ENCODE measurements at places on chromosomes 4 and X. TPM values are rescaled to one million over a fixed set of nuclear protein-coding genes. Genes with fewer than 3 reads are reported as not detected.
A peak's percentile ranks its signal among the peaks of the same experiment; 100 is the strongest.

DNA sequence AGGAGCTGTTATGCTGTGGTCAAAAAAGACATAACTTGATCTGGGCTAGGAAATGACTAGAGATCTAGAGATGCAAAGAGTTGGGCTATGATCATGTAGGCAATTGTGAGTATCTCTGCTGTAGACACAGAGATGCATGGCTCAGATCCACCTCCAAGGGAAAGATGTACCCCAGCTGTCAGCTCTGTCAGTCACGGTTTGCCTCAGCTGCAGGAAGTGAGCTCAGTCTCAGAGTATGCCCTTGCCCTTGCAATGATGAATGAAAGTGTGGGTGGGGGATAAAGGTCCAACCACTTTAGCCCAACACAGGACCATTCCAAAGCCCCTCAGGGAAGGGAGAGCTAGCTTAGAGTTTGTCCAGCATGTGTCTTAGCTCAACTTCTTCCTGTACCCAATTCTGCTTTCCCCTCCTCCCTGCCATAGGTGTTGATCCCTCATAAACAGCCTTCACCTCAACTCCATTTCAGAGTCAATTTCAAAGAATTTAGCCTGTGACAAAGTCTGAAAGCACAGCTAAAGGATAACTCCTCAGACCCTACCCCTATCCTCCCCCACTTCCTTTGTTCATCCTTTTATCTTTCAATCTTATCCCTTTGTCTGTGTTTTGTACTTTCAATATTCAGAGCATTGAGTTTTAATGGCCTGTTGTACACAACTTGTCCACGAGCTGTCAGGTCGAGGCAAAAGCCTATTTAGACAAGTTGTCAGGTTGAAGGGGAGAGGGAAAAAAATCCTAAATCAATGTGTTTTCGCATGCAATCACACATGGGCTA lies 90.6 kb downstream of the MID1IP1 start:
- H3K4me1 ChIP-seq: no peaks in the 10 kb centered on the region
- DNase-seq: no peak
- no peak overlapping the region for H3K4me3 ChIP-seq
- no peaks in the 10 kb centered on the region for H3K27me3 ChIP-seq
- no peaks in the 10 kb centered on the region for H3K36me3 ChIP-seq

DNA sequence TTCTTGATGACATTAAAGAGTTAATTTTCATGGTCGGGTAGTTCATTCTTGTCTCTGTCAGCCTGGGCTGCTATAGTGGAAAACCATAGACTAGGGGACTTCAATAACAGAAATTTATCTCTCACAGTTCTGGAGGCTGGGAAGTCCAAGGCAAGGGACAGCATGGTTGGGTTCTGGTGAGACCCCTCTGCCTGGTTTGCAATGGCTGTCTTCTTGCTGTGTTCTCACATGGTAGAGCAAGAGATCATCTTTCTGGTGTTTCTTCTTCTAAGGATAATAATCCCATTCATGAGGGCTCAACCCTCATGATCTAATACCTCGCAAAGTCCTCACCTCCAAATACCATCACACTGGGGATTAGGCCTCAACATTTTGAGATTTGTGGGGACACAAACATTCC lies 50.1 kb downstream of the RHOH start:
- no peaks in the 10 kb centered on the region for H3K36me3 ChIP-seq
- DNase-seq: no peak
- H3K4me3 ChIP-seq: no peak overlapping the region
- H3K27me3 ChIP-seq: no peaks in the 10 kb centered on the region
- no peak overlapping the region for H3K27ac ChIP-seq
- no peaks in the 10 kb centered on the region for H3K4me1 ChIP-seq

DNA sequence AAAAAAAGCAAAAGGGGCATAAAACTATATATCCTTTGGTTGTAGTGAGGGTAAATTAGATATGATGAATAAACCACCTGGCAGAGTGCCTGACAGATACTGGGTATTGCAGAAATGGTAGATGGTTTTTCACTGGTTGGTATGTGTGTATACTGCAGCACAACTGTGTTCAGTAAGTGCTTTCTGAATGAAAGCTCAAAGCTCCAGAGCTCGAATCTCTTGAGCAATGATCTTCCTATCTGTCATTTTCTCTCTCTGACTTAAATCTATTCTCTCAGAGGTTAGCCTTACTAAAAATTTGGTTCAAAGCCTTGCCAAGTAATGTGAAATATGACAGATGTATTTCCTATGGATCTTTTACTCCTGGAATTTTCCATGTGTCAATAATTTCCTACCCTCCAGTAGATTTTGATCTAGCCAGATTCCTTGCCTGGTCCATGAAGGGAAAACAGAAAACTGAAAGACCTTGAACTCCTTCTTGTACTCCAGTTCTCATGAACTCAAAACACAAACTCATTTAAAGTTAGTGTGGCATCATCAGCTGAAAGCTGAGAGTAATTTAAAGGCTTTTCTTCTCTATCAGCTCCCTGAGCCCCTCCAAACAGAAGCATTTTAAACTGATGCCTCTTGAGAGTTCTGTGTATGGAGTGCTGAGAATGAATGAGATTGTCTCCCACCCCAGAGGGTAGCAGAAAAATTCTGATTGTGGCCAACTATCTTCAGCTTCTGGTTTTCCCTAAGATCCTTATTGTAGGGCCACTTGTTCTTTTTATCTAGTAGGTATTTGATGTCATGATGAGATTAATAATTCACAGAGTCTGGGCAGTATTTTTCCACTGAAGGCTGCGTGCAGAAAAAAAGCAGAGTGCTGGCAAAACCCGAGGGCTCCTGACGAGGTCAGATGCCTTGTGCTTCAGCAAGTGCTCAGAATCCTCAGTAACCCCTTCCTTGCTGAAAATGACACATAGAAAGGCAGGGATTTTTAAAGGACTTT lies 363.4 kb upstream of the BOD1L1 start:
- H3K4me1 ChIP-seq: no peaks in the 10 kb centered on the region
- peak; percentile 9 for DNase-seq
- no peaks in the 10 kb centered on the region for H3K36me3 ChIP-seq
- H3K4me3 ChIP-seq: no peak overlapping the region

FAM50A gene
- 36.3 TPM for total RNA-seq

DTHD1 gene
- total RNA-seq: not detected

TBX22 gene
- total RNA-seq: 0.53 TPM

All from neural progenitor cell (in vitro differentiated cells).